Fibroblast of gingiva (primary cell): ENCODE measurements at places on chromosomes 16 and 17.
A peak's percentile ranks its signal among the peaks of the same experiment; 100 is the strongest.

DNA sequence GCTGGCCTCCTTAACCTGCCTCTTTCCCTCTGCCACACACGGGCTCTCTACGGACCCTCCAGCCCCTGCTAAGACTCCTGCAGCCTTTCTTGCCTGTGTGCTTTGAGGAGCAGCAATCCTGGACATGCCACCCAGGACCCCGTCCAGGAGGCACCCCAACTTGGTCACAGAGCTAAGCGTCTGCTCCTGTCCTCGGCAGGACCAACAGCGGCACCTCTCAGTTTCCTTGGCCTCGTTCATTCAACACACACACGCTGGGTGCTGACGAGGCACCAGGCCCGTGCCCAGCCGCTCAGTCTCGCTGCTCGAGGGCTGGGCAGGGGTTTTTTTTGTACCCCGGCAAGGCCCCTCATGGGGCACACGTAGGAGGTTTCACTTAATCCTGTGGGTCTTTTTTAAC is 15.2 kb downstream of the RPH3AL start:
- DNase-seq, result no peak

GRCh38 chr16:71724320-71724751 is at the start of gene PHLPP2:
PHLPP2 (minus strand) TSS chr16:71724701; CDS start chr16:71714795, 9,906 bp downstream.
- DNase-seq, result no peak

- DNase-seq, result no peak
These were observed 13.5 kb downstream of the KIAA0753 start for GRCh38 chr17:6627019-6627418.

- DNase-seq, result no peak
These were observed 41.1 kb upstream of the KIFC3 start for GRCh38 chr16:57843400-57843799.

- no peak for DNase-seq
These were observed 27.2 kb downstream of the HEATR9 start for GRCh38 chr17:35841505-35841904.

- no peak for DNase-seq
These were observed 109.6 kb downstream of the CLEC16A start for GRCh38 chr16:11053916-11054460.

DNA sequence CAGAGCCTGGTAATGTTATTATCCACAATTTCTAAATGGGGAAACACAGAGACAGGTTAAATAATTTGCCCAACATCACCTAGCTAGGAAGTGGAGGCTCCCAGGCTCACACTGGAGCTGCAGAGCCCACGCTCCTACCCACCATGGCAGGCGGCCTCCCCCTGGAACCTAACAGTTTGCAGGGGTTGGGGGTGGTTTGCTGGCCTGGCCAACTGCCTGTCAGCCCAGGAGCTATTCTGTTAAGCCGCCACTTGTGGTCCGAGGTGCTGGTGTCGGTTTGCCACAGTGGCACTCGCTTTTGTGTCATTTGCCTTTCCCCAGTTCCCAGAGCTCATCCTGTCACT is 3.6 kb downstream of the PRCD start:
- no peak for DNase-seq

- no peak for DNase-seq
These were observed 84.3 kb upstream of the DOC2B start for GRCh38 chr17:265718-266117.

DNA sequence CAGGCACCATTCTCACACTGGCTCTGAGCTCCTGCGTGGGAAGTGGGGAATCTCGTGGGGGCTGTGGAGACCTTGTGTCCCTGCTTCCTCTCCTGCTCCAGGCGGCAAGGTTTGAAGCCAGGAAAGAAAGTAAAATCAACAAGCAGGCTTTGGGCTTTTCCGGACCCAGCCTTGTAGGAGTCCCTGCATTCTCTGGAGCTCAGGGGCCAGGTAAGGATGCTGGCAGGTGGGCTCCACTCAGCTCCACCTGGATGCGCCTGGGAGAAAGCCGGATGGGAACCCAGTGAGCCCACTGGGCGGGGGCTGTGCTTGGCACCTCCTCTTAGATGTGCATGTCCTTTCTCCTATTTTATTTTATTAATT is 362.5 kb downstream of the SEC14L1 start:
- no peak for DNase-seq

- DNase-seq, result no peak
These were observed 344.8 kb downstream of the SNX29 start for GRCh38 chr16:12321311-12321842.

- DNase-seq, result peak; percentile 66
These were observed 418.0 kb upstream of the PSMD7 start for GRCh38 chr16:73878611-73879010.

DNA sequence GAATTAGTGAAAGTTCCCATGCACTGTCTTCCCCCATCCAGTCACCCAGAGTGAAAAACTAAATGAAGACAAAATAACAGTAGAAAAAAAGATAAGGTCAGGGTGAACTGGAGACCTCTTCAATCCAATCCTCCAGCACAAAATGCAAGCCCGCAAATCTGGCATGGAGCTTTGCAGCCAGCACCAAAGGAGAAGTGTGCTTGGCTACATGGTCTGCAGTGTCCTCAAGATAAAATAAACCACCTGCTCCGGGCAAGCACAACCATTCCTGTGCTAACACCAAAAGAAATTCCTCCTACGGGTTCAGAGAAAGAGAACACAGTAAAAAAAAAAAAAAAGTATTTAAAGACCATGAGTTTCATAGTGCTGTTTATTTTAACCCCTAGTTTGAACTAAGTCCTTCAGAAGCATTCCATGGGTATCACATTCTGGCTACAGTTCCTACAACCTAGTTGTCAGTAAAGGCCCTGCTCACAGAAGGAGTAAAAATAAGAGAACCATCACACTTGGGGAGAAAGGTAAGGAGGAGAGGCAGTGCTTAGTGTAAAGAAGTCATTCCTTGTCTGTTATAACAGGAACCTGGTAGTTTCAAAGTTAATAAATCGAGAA is 109.1 kb downstream of the GAS7 start:
- DNase-seq, result no peak

- DNase-seq, result peak; percentile 36
These were observed 100.6 kb downstream of the ZNF423 start for GRCh38 chr16:49755313-49755620.

- DNase-seq, result no peak
These were observed 10.0 kb downstream of the ALDH3A1 start for GRCh38 chr17:19738073-19738449.

DNA sequence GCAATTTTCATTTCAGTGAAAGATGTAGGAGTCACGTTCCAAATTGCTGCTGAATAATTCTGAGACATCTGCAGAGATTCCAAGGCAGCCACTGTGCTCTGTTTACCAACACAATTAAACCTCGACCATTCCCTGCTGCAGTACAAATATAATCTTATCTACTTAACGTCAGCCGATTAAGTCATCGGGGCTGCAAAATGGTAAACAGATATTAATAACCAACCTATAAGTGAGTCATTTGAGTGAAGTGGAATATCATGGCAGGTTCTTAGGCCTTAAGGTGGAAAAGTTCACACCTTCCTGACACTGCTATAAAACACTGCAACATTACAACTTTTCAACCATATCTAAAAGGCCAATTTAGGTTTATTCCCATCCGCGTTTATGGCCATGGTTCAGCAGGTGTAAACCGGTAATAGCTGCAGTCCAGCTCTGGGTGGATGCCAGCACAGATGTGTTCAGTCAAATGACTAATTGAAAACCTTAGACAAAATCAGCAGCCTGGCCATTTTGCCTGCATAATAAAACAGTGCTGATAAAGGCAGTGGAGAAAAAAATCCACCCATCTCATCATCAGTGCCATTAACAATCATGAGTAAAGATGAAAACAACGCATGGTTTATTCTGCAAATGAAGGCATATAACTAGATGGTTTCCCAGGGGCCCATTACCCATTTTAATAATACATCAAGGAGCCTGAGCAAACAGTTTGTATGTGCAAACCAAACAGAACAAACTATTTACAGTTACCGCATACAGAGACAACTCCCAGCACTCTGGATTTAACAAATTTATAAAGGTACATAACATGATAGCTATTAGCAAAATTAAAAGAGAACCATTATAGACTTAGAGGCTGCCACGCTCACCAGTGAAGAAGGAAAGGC is 202.9 kb upstream of the IRX3 start:
- DNase-seq, result no peak

GRCh38 chr16:83806036-83806435 is 1.7 kb upstream of the HSBP1 start:
- no peak for DNase-seq

DNA sequence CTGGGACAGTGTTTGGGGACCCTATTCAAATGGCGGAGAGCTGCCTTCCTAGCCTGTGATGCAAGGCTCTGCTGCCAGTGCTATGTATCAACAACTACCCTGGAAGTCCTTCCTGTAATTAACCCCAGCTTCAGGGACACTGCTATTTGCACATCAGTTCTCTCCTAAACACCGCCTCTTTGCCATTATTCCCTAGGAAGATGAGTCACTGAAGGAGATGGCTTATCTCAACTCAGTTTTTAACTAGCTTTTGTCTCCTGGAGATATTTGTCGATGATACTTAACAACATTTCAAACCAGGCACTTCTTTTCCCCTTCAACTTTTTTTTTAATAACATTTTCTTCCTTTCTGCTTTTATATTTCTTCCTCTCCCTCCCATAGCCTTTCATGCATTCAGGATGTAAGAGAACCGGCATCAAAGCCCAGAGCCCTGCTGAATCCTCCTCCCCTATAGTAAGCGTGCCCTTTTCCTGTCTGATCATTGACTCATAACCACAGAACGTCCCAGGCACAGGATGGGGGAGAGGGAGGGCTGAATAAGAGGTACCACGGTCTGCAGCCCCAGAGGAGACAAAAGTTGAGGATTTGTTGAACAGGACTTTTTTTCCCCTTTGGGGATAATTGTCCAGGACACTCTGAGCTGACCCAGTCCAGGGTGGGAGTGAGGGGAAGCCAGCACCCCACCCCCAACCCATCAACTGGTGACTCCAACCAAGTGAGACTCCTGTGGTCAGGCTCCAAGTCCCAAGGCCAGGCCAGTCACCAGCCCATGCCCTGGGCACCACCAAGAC is 387.8 kb upstream of the SALL1 start:
- peak; percentile 79 for DNase-seq

DNA sequence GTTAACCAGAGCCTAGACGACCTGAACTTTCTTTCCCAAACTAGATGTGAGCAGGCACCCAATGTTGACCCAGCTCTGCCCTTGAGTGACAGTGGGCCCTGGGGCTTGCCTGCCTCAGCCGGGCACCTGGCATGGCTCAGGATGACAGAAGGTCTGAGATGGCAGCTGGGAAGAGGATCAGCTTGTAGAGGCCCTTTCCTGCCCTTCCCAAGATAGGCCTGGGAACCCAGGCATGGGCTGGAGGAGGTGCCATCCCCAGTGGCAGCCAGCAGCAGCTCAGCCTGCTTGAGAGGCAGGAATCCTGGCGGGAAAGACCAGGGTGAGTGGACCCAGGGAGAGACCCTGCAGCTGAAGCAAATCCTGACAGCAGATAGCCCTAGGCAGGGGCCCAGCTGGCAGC is 59.1 kb downstream of the PIPOX start:
- DNase-seq, result no peak

- DNase-seq, result no peak
These were observed 21.5 kb upstream of the APOH start for GRCh38 chr17:66250686-66251085.

DNA sequence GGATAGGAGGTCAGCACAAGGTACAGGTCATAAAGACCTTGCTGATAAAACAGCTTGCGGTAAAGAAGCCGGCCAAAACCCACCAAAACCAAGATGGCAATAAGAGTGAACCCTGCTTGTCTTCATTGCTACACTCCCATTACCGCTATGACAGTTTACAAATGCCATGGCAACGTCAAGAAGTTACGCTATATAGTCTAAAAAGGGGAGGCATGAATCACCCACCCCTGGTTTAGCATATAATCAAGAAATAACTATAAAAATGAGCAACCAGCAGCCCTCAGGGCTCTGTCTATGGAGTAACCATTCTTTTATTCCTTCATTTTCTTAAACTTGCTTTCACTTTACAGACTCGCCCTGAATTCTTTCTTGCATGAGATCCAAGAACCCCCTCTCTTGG is 1.0 kb upstream of the HSBP1 start:
- no peak for DNase-seq

- no peak for DNase-seq
These were observed 8.1 kb upstream of the FADS6 start for GRCh38 chr17:74901353-74902135.

GRCh38 chr17:17161759-17162158 is 44.4 kb downstream of the PLD6 start:
- no peak for DNase-seq

- DNase-seq, result no peak
These were observed 286.6 kb upstream of the CCL2 start for GRCh38 chr17:33968350-33969044.

GRCh38 chr16:47036201-47036600 is 62.7 kb upstream of the DNAJA2 start:
- no peak for DNase-seq

DNA sequence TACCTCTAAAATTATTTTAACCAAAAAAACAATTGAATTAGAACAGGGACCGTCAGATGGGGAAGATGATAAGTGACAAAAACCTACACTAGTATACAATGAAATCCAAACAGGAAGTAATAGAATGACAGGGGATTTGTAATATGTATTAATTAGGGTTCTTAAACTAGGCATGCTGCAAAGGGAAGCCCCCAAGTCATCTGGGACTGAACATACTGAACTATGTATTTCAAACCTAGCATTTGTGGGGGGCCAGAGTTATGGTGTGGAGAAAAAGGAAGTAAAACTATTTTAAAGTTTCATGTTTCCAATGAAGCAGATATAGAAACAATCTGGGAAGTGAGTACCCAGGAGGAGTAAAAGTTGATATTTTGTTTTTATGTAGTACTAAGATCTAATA is 133.2 kb upstream of the HS3ST3A1 start:
- DNase-seq, result no peak

- no peak for DNase-seq
These were observed 31.9 kb downstream of the MYO18A start for GRCh38 chr17:29148257-29148789.

DNA sequence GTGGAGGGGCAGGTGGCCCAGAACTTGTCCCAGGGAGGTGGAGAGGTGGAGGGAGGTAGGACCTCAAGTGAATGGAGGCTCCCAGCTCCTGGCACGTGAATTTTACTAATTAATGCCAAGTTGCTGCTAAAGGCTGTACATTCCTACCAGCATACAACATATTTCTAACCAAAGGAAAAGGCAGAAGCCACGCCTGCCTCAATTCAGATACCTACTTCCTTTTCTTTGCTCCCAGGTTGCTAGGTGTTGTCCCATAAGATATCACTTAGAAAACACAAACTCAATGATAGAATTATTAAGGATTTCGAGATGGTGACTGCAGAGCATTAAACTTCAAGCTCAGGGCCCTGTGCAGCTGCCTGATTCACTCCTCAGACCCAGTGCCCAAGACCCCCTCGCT is 20.5 kb upstream of the SMPD3 start:
- no peak for DNase-seq

DNA sequence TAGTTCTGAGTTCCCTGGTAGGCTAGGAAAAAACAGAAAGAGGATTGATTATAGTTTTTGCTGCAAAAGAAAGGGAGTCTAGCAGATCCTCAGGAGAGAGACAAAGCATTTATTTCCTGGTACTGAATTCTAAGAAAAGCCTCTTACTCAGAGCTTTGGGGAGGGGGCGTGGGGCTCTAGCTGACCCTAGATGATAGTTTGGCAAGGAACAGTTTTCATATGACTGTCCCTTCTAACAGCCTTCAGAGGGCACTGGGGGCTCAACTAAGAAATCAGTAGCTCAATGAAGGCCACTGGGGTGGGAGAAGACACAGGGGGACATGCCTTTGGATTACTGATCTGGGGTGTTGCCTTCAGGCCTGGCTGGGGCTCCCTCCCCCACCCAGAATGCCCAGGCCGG is 4.0 kb downstream of the CA7 start:
- DNase-seq, result no peak
